ENCODE measurements at places on chromosomes 7 and 10. TPM values are rescaled to one million over a fixed set of nuclear protein-coding genes. Genes with fewer than 3 reads are reported as not detected.

Gene SEMA3C
- total RNA-seq: 1.3 TPM

Gene ITIH2
- 874 TPM for total RNA-seq

Gene FAM237B
- total RNA-seq: not detected

DNA sequence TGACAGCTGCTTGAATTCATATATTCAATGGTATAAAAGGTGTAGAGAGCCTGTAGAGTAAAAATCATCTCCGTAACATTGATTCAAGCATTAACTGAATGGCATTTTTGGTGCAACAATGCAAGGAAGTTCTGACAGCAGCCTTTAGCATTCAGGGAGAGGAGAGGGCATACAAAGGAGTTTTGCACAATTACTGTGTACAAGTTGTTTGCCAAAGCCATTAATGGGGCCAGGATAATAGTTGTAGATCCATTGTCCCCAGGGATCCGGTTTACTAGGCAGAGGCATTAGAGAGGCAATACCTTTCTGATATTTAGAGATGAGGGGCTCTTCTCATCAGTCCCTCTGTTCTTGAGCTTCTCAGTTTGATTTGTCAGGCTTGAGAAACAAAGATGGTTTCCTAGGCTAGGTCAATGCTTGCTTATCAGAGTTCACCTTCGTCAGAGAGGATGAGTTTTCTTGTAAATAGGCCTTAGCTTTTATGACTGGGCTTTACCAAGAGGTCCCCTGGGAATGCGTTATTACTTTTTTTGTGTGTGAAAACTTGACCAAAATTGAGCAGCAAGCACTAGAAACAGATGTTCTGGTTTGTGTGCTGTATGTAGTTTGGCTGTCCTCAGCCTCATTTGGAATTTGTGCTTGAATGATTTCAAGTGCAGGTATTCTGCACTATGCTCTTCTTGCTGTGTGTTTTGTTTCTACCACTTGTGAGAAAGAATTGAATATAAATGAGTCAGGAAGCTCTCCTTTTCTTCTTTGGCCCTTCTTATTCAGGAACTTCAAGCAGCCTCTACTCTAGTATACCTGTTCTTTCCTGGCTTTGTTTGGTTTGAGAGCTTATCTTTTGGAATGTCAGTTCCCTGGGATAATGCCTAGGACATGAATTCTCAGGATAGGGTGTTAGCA, 32.0 kb downstream of the SND1 start:
- no peaks in the 10 kb centered on the region for H3K4me1 ChIP-seq
- no peak overlapping the region for H3K27ac ChIP-seq

- no peak for DNase-seq
- no peaks in the 10 kb centered on the region for H3K36me3 ChIP-seq
- no peaks in the 10 kb centered on the region for H3K27me3 ChIP-seq
- H3K27ac ChIP-seq: no peak overlapping the region
- no peaks in the 10 kb centered on the region for H3K4me1 ChIP-seq
- no peak overlapping the region for H3K4me3 ChIP-seq
Measured at GRCh38 chr7:22469371-22470143, 30.4 kb downstream of the STEAP1B start.

GRCh38 chr7:73432676-73433075, 902 bp upstream of the FZD9 start:
- no peak overlapping the region for H3K27ac ChIP-seq
- H3K27me3 ChIP-seq: no peaks in the 10 kb centered on the region
- no peaks in the 10 kb centered on the region for H3K36me3 ChIP-seq
- H3K4me1 ChIP-seq: no peaks in the 10 kb centered on the region

- no peaks in the 10 kb centered on the region for H3K27me3 ChIP-seq
- DNase-seq: no peak
- H3K27ac ChIP-seq: no peak overlapping the region
- H3K36me3 ChIP-seq: no peaks in the 10 kb centered on the region
- H3K4me1 ChIP-seq: no peaks in the 10 kb centered on the region
Measured at GRCh38 chr7:120272261-120272660, 714 bp upstream of the KCND2 start.

DNA sequence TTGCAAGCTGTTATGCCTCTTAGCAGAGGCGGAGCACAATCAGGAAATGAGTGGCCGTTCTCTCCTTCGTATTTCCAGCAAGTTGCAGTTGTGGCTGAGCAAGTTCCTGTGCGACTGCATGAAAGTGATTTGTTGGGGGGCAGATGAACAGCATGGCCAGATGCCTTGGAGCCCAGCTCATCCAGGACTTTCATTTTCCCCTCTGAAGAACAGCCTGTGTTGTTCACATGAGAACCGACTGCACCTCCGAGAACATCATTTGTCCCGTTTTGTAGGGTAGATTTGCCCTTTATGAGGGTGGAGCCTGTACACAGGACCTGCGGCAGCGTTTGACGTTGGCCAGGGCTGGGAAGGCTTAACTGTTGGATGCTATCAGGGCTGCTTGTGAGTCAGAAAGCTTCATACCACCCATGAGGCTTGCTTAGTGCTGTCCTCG, 4.4 kb downstream of the BAG3 start:
- no peaks in the 10 kb centered on the region for H3K27me3 ChIP-seq
- no peaks in the 10 kb centered on the region for H3K4me1 ChIP-seq
- H3K36me3 ChIP-seq: no peaks in the 10 kb centered on the region
- DNase-seq: no peak
- H3K4me3 ChIP-seq: no peak overlapping the region

Gene KCNMA1
- 48.0 TPM for total RNA-seq

Gene SSC4D
- total RNA-seq: 1.2 TPM

GRCh38 chr10:123582084-123582989, 83.8 kb upstream of the GPR26 start:
- H3K36me3 ChIP-seq: no peaks in the 10 kb centered on the region
- no peak overlapping the region for H3K27ac ChIP-seq
- DNase-seq: peak; percentile 75
- H3K27me3 ChIP-seq: no peaks in the 10 kb centered on the region
- H3K4me3 ChIP-seq: no peak overlapping the region
- H3K4me1 ChIP-seq: no peaks in the 10 kb centered on the region

GRCh38 chr7:127911968-127912511, 119.2 kb downstream of the LRRC4 start:
- H3K4me3 ChIP-seq: no peak overlapping the region
- no peak for DNase-seq
- H3K36me3 ChIP-seq: no peaks in the 10 kb centered on the region
- no peaks in the 10 kb centered on the region for H3K4me1 ChIP-seq
- H3K27me3 ChIP-seq: no peaks in the 10 kb centered on the region

DNA sequence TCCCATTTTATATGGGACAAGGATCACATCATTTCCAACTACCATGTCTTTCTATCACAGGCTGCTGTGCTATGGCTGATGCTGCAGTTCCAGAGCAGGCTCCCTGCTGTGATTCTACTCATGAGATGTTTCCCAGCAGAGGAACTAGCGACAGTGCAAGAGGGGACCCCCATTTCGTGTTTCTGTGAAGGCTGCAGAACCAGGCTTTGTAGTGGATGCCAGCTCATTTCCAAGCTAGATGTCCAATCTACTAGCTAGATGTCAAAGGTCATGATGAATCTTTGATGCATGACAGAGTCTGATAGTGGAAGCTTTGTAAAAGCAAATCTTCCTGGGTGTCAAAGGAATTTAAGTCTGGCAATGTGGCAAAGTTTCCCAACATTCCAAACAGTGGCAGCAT, 21.2 kb upstream of the MYO3A start:
- no peak overlapping the region for H3K27ac ChIP-seq
- no peaks in the 10 kb centered on the region for H3K27me3 ChIP-seq
- H3K36me3 ChIP-seq: no peaks in the 10 kb centered on the region
- H3K4me1 ChIP-seq: no peaks in the 10 kb centered on the region
- no peak for DNase-seq
- H3K4me3 ChIP-seq: no peak overlapping the region

Gene SEMA3A
- total RNA-seq: not detected

GRCh38 chr7:4144172-4144701, 537.9 kb upstream of the FOXK1 start:
- H3K27me3 ChIP-seq: no peaks in the 10 kb centered on the region
- no peak for DNase-seq
- no peaks in the 10 kb centered on the region for H3K36me3 ChIP-seq
- no peaks in the 10 kb centered on the region for H3K4me1 ChIP-seq
- H3K4me3 ChIP-seq: no peak overlapping the region
- no peak overlapping the region for H3K27ac ChIP-seq

GRCh38 chr7:31796375-31796774, 109.4 kb downstream of the PPP1R17 start:
- H3K4me3 ChIP-seq: no peak overlapping the region
- no peaks in the 10 kb centered on the region for H3K4me1 ChIP-seq
- H3K36me3 ChIP-seq: no peaks in the 10 kb centered on the region

DNA sequence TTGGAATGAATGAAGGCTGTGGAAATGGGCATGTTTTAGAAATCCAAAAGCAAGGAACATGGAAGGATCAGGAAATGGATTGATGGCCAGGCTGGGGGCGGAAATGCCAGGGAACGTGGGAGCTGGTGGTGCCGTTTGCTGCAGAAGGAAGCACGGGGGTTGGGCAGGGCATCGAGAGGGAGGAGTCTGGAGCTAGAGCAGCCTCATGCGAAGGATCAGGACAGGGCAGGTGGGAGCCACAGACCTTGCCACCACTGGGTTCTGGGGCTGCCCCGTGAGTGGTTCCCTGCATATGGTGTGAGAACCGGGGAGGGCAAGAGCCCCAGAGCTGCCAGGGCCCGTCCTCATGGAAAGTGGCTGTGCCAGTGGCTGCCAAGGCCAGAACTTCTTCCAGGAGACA, 193.8 kb upstream of the ZNF32 start:
- H3K4me3 ChIP-seq: no peak overlapping the region
- no peaks in the 10 kb centered on the region for H3K27me3 ChIP-seq
- no peak for DNase-seq
- no peak overlapping the region for H3K27ac ChIP-seq

DNA sequence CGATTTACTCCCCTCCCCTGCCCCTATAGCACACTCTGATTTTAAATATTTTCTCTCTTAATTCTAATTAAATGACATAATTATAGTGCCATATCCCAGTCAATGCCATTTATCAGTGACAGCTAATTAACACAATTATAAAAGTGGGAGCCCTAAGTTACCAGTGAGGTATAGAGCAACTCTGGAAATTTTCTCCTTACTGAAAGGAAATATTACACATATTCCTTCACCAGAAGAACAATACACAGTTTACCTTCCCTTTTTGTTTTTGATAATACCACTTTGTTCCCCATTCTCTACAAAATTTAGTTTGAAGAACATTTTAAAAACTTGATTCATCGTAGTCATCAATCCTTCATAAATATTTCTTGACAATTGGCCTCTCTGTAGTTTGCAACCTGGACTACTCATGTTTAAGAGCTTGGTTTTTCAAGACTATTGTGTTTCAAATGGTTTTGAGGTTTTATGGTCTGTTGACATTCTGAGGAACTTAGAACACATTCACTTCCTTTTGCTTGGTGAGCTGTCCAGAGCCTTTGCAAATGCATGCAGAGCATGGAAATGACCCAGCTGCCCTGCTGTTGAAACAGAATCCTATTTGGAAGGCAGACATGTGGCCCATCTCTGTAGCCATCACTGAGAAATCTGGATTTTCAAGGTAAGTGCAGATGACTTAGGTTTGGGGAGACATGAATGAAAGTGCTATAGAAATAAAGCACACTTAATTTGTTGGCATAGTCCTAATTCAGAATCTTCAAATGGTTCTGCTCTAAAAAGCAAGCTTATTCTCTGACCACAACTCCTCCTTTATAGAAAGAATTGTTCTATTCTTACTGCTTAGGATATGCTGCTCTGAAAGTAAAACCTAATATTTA, at the start of gene GPR141:
Gene GPR141 (plus strand): TSS at position 521 of the 875 bp plus-strand sequence. CDS start 56,628 bp downstream, outside the sequence.
- H3K36me3 ChIP-seq: no peaks in the 10 kb centered on the region
- H3K4me3 ChIP-seq: no peak within 1 kb of the TSS
- no peaks in the 10 kb centered on the region for H3K27me3 ChIP-seq
- no peak within 1 kb of the TSS for H3K27ac ChIP-seq
- no peak for DNase-seq
- no peaks in the 10 kb centered on the region for H3K4me1 ChIP-seq

DNA sequence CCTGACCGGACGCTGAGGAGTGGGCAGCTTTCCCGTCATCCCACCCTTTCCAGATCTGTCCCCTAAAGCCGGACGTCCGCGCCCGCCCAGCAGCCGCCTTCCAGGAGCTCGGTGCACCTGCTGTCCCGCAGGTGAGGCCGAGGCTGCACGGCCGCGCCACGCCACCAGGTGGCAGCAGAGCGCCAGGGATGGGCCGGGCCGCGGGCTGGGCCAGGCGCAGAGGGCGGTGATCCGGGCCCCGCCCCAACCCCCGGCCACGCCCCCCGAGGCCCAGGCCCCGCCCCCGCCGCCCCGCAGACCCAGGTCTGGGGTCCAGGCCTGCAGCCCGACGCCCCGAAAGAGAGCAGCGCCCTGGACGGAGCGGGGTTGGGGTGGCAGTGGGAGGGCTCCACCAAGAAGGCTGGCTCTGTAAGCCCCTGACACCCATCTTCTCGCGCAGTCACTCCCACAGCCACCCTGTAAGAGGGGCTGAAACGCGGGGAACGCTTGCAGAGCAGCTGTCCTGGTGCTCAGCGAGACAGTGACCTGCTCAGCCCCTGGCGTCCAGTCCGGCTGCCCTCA, 32.2 kb downstream of the FOXL3 start:
- no peaks in the 10 kb centered on the region for H3K4me1 ChIP-seq
- DNase-seq: peak; percentile 81
- no peak overlapping the region for H3K4me3 ChIP-seq
- no peaks in the 10 kb centered on the region for H3K27me3 ChIP-seq
- no peak overlapping the region for H3K27ac ChIP-seq

DNA sequence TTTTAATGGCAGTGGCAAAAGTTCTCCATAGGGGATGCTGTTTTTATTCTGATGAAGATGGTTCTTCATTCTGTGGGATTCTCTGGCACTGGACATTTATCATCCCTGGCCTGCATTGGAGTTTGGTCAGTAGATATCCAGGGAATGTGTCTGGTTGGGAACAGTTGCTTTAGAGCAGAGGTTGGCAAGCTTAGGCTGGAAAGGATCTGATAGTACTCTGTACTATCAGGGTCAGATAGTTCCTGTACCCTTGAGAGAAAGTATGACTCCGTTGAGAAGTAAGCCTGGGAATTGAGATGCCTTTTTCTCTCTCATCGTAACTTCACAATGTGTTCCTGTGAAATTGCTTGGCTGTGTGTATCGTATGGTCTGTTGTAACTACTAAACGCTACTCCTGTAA, 244.1 kb downstream of the POLR1F start:
- no peak overlapping the region for H3K4me3 ChIP-seq
- H3K27me3 ChIP-seq: no peaks in the 10 kb centered on the region
- no peaks in the 10 kb centered on the region for H3K4me1 ChIP-seq
- DNase-seq: no peak
- no peaks in the 10 kb centered on the region for H3K36me3 ChIP-seq
- H3K27ac ChIP-seq: no peak overlapping the region

- peak overlapping the region; percentile 86 for H3K4me3 ChIP-seq
- H3K36me3 ChIP-seq: no peaks in the 10 kb centered on the region
- H3K27ac ChIP-seq: peak overlapping the region; percentile 100
- H3K4me1 ChIP-seq: peaks cover 32% of the 10 kb centered on the region
- H3K27me3 ChIP-seq: no peaks in the 10 kb centered on the region
- no peak for DNase-seq
Measured at GRCh38 chr7:23530405-23530804, 1.4 kb downstream of the TRA2A start.

GRCh38 chr7:101814991-101815825, 2.2 kb upstream of the CUX1 start:
- DNase-seq: peak; percentile 73
- H3K27ac ChIP-seq: peak overlapping the region; percentile 67
- peak overlapping the region; percentile 64 for H3K4me3 ChIP-seq
- no peaks in the 10 kb centered on the region for H3K36me3 ChIP-seq
- peaks cover 13% of the 10 kb centered on the region for H3K4me1 ChIP-seq

GRCh38 chr7:35526645-35527044, 168.3 kb downstream of the HERPUD2 start:
- no peaks in the 10 kb centered on the region for H3K27me3 ChIP-seq
- H3K36me3 ChIP-seq: no peaks in the 10 kb centered on the region
- no peak for DNase-seq
- H3K4me3 ChIP-seq: no peak overlapping the region

Data from right lobe of liver (tissue), 6 donors.